Stimulated activated memory B cell treated with anti-CD40 and anti-IgM and Interleukin-4, amounts not matched to agents 10 μg/mL and 1 μg/mL and 100 μg/mL, for 72 hours (primary cell): ENCODE measurements at places on chromosomes 1 and 21.

DNA sequence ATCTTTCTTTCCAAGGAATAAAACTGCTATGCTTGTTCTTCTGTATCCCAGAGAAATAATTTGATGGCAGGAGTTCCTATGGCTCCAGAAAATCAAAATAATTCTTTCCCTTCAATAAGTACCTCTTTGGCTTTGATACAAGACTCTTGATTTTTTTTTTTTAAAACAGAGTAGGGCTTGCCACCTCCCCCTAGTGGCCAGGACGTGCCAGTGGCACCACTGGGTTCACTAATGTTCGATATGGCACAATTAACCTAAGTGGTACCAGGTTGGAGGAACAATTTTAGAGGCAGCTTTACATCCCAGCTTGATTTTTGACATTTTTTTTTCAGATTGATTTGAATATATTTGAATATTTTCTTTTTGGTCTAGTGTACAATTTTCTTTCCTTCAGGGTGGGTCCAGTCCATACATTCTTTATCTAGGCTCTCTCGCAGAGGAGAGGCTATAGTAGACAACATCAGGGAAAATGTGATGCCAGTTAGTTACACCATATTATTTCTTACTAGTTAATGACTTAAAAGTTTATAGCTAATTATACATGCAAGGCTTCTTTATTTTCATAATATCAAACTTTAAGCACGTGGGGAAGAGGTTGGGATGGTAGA is 330.9 kb downstream of the S1PR1 start:
- ATAC-seq: peak; percentile 76
- H3K4me3 ChIP-seq: no peak overlapping the region
- no peaks in the 10 kb centered on the region for H3K27me3 ChIP-seq
- no peak overlapping the region for H3K27ac ChIP-seq
- no peaks in the 10 kb centered on the region for H3K4me1 ChIP-seq

GRCh38 chr21:45404730-45405270 is at the start of gene COL18A1:
Gene COL18A1, plus strand, starts transcription at chr21:45405165. Its CDS starts 66 bp downstream, at chr21:45405231.
- H3K4me3 ChIP-seq: peak within 1 kb of the TSS; percentile 60
- peaks cover 16% of the 10 kb centered on the region for H3K4me1 ChIP-seq
- peak; percentile 34 for ATAC-seq

GRCh38 chr21:14957836-14958235 is 107.0 kb downstream of the NRIP1 start:
- no peaks in the 10 kb centered on the region for H3K27me3 ChIP-seq
- no peak overlapping the region for H3K4me3 ChIP-seq
- ATAC-seq: no peak
- H3K36me3 ChIP-seq: no peaks in the 10 kb centered on the region

DNA sequence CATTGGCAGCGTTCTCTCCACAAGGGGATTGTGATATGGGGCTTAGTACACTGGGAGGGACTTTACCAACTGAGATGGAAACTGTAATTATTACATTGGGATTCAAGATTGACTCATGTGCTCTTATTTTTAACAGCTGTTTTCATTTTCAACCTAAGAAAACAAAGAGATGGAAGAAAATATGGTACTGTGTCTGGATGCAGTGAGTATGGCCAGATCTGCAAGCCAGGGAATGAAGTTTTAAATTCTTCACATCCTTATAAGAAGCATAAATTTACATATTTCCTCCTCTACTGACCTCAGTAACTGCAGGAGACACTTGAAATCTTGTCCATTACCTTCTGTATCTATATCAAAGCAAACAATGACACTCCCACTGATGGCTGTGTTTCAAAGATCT is 81.5 kb upstream of the EDEM3 start:
- H3K27ac ChIP-seq: no peak overlapping the region
- ATAC-seq: no peak
- no peak overlapping the region for H3K4me3 ChIP-seq
- peaks cover 11% of the 10 kb centered on the region for H3K4me1 ChIP-seq
- H3K27me3 ChIP-seq: no peaks in the 10 kb centered on the region

- H3K27me3 ChIP-seq: no peaks in the 10 kb centered on the region
- no peak for ATAC-seq
- no peak overlapping the region for H3K27ac ChIP-seq
These were observed 78.7 kb downstream of the PIK3R3 start for GRCh38 chr1:46053734-46054133.

- peaks cover 17% of the 10 kb centered on the region for H3K27me3 ChIP-seq
- no peak overlapping the region for H3K27ac ChIP-seq
- no peak for ATAC-seq
- H3K4me3 ChIP-seq: no peak overlapping the region
- no peaks in the 10 kb centered on the region for H3K4me1 ChIP-seq
These were observed 90.0 kb downstream of the GLUL start for GRCh38 chr1:182301467-182302198.
